Sciatic nerve (tissue), 2 donors: ENCODE measurements at places on chromosomes 6 and 20.

DNA sequence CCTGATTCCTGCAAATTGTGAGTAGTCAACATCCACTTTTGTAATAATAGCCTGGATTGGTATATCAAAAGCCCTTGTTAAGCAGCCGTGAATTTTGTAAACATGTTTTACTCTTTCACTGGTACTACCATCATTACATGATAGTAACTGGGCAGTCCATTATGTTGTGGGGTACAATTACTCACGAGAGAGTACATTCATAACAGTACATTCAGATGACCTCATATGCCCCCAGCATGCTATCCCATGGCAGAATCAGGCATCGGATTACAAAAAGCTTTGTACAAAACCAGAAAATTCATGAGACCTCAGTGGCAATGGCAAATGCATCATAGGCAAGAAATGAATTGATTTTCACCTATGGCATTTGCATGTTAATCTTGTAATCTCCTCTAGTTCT is 166.2 kb downstream of the EPM2A start:
- DNase-seq = no peak

GRCh38 chr6:158970640-158971275 is 29.2 kb downstream of the RSPH3 start:
- DNase-seq = no peak

DNA sequence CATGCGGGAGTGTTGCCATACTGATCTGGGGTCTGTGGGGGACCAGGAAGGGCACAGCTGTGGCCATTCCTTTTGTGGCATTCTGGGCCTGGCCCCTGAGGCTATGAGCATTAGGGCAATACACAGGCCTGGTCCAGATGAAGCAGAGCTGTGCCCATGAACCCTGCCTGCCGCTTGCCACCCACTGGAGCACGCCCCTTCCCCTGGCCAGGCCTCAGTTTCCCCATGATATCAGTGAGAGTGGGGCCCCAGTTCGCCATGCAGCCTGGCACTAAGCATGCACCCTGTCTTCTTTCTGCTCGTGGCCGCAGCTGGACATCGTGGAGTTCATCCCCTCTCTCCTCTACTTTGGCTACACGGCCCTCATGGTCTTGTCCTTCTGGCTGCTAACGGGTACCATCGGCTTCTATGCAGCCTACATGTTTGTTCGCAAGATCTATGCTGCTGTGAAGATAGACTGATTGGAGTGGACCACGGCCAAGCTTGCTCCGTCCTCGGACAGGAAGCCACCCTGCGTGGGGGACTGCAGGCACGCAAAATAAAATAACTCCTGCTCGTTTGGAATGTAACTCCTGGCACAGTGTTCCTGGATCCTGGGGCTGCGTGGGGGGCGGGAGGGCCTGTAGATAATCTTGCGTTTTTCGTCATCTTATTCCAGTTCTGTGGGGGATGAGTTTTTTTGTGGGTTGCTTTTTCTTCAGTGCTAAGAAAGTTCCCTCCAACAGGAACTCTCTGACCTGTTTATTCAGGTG is 42.4 kb downstream of the PLAGL2 start:
- DNase-seq = no peak

DNA sequence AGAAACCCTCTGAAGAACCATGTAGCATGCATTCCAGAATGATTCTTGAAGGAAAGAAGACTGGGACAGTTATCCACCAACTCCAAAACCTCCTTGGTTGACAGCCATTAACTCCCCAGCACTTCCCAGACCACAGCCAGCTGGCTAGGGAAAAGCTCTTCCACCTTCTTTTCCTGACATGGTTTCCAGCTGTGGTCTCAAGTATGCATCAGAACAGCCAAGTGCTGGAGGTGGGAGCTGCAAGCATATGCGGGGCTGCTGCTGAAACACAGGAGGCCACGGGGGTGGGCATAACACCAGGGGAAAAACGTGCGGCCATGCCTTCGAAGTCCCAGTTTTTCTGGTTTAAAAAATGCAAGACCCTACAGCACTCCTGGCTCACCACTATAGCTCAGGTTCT is 108.0 kb upstream of the FAM184A start:
- no peak for DNase-seq

GRCh38 chr6:31586599-31587281 is 663 bp downstream of the LST1 start:
- DNase-seq = no peak
